ENCODE measurements at places on chromosomes 12 and 14.

DNA sequence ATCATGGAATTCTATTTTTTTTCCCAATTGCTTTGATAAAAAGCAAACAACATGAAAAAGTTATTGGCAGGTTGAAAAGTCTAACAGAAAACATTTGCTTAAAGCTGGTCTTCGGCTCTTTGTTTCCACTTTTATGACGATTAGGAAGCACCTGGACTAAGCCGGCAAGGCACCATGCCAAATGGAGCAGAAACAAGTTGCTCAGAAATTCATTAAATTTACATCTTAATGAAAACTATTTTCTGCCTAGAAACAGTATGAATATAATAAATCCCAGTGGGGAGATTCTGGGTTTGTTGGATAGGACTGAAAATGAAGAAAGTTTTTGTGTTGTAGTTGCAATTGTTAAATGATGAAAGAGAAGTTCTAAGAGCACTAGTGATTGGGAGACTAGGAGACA is 51.4 kb upstream of the OR9K2 start:
- no peak for DNase-seq

DNA sequence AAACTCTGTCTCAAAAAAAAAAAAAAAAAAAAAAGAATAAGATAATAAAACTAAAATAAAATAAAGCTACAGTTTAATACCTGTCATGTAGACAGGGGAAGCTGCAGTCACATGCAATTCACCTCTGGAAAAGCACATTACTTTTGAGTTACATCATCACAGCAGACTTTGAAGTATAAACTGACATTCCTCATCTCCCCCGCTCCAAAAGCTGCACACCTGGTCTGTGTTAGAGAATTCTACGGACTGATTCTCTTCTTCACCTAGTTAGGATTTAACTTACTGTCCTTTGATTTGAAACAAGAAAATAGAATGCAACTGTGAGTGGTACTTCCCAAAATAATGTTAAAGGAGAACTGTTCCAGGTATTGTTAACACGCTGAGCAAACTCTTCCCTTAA is 25.1 kb downstream of the SPPL3 start:
- no peak for DNase-seq

DNA sequence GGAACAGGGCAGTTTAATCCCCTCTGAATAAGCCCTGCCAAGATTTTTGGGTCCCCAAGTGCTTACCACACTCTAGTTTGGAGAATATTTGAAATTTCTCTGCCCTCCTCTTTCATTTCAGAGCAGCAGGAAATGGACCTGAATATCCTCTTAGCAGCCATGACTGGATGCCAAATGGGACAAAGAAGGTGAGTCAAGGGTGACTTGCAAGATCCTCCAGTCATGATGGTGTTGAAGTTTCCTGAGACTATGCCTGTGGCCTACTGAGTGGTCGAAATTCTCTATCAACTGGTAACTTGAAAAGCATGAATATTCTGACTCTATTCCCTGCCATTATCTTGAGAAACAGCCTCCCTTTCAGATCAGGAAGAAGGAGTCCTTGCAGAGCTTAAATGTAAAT is 1674.7 kb upstream of the SEL1L start:
- no peak for DNase-seq

DNA sequence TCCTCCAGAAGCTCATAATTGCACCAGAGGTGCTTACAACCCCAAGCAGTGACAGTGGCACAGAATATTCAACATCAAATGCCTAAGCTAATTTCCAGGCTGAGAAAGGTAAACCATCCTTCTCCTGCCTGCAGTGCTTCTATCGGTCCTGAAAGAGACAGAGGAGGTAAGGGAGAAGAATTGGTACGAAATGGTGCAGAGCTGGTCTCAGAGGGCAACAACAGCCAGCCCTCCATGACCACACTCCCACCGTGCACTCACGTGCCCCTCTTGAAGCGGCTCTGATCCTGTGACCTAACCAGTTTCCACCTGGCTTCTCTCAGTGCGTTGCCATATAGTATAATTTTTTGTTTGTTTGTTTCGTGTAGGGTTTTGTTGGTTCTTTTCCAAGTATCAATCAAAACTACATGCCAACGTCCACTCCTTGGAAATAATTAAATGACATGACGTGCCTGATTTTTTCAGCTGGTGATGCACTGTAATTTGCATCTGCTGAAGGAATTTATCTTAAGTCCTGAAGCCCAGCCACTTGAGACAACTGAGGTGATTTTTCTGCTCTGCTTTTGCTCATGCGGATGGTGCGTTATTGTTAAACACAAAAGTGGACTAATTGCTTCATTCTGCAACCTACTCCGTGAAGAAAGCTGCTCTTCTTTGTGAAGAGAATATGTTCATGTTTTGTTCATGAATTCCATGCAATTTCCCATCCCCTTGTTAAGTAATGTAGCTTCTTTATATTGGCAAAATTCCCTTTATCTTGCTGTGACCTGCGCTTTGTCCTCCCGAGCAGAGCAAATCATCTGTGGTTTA is 1.3 kb upstream of the ATP2A2 start:
- DNase-seq = no peak

DNA sequence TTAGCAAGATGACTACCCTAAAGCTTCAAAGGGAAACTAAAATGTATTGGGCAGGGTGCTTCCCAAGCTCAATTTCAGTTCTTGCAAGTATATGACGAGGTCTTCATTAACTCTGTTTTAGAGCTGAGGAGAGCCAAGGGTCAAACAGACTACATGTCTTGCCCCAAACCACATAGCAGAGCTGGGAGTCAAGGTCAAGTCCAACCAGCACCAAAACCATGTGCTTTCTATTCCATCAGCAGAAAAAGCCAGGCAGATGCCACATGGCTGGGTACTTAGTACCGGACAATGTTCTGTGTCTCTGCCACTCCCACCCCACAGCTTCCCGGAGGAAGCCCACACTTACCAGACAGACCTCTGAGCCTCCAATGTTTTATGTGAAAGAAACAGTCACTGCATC is 17.6 kb downstream of the NID2 start:
- no peak for DNase-seq

Data from activated CD4-positive, alpha-beta memory T cell treated with anti-CD3 and anti-CD28 coated beads for 36 hours (primary cell).